ENCODE measurements at places on chromosomes 7 and 10.

- no peak for DNase-seq
Measured at GRCh38 chr10:48792687-48793096, 108.0 kb downstream of the WDFY4 start.

GRCh38 chr7:148932-149790, 43.2 kb upstream of the FAM20C start:
- DNase-seq: peak; percentile 95

- DNase-seq: no peak
Measured at GRCh38 chr7:113402005-113402404, 283.7 kb upstream of the SMIM30 start.

GRCh38 chr10:7045891-7046599, 364.8 kb downstream of the SFMBT2 start:
- no peak for DNase-seq

- DNase-seq: no peak
Measured at GRCh38 chr10:131650771-131651673, 249.8 kb upstream of the PPP2R2D start.

- no peak for DNase-seq
Measured at GRCh38 chr10:90885176-90885575, 13.4 kb downstream of the RPP30 start.
